ENCODE measurements at places on chromosomes 2 and 18.

GRCh38 chr2:178005756-178006155 lies 66.8 kb downstream of the PDE11A start:
- no peak for DNase-seq

DNA sequence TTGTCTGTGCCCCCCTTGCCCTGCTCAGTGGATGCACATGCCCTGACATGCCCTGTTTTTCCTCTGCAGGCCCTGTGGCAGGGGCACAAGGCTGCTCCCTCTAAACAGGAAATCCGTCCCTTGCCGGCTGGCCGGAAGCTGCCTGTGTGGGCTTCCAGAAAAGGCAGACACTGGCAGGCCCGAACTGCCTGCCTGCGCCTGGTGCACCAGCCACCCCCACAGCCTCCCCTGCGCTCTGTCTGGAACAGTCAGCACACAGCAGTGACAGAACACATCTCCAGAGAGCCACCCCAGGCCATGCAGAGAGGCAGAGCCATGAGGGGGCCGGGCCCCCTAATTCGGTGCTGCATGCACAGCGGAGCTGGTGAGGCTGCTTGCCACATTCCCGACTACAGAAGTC lies 33.5 kb downstream of the LOXHD1 start:
- no peak for DNase-seq

- DNase-seq: no peak
Measured at GRCh38 chr2:237429753-237430152, 15.8 kb upstream of the COL6A3 start.

DNA sequence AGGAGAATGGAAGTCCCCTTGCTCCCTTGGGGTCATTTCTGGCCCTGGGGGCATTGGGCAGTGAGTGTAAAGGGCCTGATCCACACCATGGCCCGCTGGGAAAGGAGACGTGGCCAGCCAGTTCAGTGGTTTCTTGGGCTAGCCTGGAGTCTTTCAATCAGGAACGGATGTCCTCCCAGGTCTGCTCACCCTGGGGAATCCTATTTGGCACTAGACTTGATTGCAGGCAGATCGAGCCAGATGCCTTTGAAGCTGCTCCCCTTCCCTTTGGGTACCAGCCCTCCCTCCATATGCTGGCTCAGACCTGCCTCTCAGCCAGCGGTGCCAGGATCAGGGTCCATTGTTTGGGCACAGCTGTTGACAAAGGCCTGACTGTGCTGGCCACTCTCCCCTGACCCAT lies 11.0 kb downstream of the FBLN7 start:
- no peak for DNase-seq

DNA sequence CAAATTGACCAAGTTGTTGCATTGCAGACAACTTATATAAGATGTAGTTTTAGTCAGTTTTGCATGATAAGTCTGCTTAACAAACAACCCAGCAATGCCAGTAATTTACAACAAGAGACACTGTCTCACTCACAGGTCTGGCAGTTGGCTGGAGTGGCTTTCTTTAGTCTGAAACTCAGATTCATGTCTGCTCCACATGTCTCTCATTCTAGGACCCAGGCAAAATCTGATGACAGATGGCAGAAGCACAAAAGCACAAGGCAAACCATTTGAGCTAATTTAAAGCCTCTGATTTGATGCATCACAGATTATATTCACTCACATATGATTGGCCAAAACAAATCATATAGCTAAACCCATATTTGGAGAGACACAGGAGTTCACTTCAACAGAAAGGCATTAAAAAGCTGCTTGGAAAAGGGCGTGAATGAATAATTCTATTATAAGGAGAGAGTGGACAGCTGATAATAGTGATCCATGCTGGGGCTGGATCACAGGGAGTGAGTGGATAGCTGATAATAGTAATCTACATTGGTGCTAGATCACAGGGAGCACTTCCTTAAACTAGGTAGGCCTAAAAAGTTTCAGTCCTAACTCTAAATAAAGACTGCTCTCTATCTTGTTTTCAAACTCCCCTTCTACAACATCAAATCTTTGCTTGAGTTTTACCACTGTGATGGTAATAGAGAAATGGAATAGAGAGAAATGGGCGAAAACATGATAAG lies 593.2 kb upstream of the ZNF804A start:
- no peak for DNase-seq

- no peak for DNase-seq
Measured at GRCh38 chr2:158931572-158931971, 36.9 kb upstream of the TANC1 start.

Measured in activated T-cell treated with anti-CD3 and anti-CD28 coated beads, Interleukin-2, amount 50 U/mL, for 4 hours (primary cell).